Stimulated activated CD4-positive, alpha-beta T cell treated with anti-CD3 and anti-CD28 coated beads, Interleukin-1b, Interleukin-23, amount 100 ng/mL, for 1 hour (primary cell): ENCODE measurements at places on chromosomes 7 and 10.

- no peak for DNase-seq
These were observed 1.3 kb downstream of the INPP5A start for GRCh38 chr10:132538790-132539421.

GRCh38 chr7:21972397-21972784 lies 26.7 kb upstream of the CDCA7L start:
- DNase-seq, result no peak

DNA sequence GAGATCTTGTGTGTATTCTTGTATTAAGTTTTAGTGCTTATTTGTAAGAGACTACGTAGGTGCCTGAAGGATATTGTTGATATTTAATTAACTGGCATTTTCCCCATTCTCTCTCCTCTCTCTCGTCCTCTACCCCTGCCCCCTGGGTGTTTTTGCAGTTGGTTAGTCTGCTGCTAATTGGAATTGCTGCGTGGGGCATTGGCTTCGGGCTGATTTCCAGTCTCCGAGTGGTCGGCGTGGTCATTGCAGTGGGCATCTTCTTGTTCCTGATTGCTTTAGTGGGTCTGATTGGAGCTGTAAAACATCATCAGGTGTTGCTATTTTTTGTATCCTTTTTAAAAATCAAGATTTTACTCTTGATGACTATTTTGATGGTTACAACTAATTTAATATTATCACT lies 22.5 kb downstream of the TSPAN13 start:
- no peak for DNase-seq

- no peak for DNase-seq
These were observed 18.8 kb upstream of the MINDY3 start for GRCh38 chr10:15879058-15879457.

- no peak for DNase-seq
These were observed 84.5 kb downstream of the AOAH start for GRCh38 chr7:36639826-36640225.

DNA sequence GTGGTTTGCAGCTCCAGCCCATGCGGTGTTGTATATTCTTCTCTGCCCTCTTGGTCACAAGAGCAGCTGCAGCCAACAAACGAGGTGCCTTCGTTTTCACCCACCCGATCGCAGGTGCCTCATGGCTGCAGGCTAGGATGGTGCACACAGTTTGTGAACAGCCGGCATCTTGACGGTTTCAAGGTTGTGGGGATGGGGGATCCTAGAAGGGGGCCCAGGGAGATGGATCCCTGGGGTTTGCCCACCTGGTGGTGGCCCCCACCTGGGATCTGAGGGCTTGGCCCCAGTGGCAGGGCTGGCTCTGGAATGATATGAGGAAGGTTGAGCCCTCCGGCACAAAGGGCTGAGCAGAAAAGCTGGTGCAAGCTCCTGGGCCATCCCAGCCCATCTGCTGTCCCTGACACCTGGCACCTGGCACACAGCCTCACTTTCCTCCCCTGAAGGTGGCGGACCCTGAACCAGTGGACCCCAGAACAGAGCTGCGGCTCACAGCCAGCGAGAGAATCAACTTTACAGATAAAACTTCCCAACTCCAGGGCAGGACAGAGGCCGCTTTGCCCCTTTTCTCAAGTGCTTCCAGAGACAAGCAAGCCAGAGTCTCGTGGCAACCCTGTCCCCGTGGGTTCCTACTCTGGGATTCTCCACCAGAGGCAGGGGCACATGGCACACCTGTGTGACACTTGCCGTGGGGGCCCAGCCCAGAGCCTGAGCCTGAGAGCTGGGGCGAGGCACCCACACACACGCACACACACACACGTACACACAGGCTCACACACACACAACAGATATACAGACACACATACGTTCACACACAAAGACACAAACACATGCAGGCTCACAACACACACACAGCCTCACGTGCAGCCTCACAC lies 177.3 kb upstream of the PPP2R2D start:
- DNase-seq, result no peak
